ENCODE measurements at places on chromosomes 11 and 22. TPM values are rescaled to one million over a fixed set of nuclear protein-coding genes. Genes with fewer than 3 reads are reported as not detected.

The FXYD6 gene
- 215 TPM for total RNA-seq

DNA sequence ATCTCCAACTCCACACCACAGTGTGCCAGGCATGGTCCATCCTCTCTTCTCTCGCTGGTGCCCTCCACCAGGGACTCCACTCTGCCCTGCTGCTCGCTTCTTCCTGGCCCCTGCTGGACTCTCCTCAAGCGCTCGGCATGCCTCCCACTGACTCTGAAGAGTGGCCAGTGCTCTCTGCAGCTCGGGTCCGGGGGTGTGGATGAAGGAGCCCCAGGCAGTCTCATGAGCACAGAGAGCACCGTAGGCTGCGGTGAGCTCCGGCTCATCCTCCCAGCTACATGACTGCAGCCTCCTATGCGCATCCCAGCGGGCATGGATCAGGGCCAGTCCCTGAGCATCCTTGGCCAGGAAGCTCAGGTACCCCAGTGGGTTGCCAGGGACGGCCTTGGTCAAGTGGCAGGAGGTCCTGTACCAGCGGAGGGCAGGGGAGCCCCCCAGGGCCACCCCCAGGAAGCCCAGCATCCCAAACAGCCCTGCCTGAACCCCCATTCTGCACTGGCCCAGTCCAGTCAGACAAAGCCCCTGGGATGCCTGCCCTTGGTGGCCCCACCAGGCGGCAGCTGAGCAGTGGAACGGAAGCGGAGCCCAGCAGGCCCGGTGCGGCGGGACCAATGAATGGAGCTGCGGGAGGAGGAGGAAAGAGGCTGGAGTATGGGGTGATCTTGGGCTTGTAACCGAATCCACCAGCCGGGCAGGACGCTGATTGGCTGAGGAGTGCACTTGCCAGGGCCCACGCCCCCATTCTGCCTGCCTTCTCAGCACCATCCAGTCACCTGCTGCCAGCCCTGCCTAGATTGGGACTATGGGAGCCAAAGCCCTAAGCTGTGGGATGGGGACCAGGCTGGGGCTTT is at the start of gene PLA2G3:
Gene PLA2G3 (minus strand): TSS at position 643 of the 851 bp plus-strand sequence. CDS start 154 bp downstream, at position 489.
- no peak for DNase-seq

DNA sequence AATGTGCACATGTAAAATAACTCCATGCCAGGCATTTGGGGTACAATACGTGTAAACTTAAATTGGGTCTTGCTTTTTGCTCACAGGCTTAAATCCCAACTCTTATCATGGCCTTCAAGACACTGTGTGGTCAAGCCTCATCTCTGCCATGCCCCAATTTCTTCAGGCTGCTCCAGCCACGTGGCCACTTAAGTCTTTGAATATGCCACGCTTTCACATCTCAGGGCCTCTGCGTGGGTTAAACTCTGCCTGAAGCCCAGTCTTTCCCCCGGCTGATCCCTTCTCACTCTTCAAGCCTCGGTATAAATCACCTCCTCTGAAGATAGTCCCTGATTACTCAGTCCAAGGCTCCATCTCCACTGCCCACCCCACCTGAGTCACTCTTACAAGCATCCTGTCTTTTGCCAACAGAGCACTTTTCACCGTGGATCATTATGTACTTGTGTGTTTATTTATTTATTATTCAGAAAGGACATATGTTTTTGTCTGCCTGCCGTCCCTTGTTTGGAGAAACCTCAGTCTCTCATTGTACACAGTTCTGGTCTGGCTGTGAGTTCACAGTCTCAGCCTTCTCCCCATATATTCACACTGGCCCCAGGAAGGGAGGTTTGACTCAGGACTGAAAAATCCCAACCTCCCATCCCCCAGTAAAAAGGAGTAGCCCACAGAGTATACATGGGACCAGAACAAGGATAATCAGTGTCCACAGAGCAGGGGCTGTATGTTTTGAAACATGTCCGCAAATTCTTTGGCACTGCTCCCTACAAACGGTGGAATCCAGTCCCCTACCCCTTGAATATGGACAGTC is 344.7 kb downstream of the MN1 start:
- DNase-seq, result no peak

DNA sequence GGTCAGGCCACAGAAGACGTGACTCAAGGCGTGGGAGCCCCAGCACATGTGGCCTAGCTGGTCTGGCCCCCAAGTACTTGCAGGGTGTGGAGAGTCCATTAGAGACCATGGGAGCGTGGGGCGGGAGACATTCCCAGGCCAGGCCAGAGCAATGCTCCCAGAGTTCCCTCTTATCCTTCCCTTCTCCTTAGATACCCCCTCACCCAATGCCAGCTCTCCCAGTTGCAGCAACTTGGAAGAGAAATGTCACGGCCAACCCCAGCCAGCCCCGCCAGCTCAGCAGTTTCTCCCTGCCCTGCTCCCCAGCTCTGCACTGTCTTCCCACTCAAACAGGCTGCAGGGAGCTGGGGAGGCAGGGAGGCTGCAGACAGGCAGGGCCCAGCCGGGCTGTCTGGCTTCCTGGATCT is 65.4 kb upstream of the TSPAN18 start:
- peak; percentile 51 for DNase-seq

DNA sequence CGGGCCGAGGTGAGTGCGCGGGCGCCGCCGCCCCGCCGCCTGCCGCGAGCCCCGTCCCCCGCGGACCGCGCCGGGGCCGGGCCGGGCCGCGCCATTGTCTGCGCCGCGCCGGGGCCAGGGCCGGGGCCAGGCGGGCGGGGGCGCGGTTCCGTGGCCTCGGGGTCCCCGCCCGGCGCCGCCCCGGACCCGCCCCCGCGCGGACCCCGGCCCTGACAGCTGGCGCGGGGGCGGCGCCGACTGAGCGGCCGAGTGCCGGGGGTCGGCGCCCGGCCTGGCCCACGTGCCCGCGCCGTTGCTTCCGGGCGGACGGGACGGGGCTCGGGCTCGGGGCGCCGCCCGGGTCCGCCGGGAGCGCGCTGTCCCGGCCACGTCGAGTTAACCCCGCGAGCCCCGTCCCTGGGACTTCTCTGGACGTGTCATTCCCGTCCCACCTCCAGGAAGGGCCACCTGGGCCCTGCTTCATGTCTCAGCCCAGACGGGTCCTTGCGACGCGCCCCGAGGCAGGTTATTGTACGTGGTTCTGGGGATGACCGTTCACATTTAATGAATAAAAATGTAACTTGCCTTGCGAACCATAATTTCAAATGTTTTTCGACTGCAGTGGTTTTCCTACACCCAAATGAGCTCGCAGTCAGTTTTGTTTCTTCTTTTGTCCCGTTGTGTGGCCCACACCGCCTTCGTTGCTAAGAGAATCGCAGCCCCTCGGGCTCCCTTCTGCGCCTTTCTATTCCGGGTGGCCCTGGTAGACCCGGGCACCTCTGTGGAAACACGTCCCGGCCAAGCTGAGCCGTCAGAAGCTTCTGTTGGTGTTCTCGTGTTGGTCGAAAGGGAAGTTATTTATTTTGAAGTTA is 562 bp downstream of the ZBED4 start:
- peak; percentile 91 for DNase-seq
